ENCODE measurements at places on chromosomes 1 and 21.

- no peak for DNase-seq
Observed at GRCh38 chr1:220031287-220031686, 15.0 kb downstream of the EPRS1 start.

DNA sequence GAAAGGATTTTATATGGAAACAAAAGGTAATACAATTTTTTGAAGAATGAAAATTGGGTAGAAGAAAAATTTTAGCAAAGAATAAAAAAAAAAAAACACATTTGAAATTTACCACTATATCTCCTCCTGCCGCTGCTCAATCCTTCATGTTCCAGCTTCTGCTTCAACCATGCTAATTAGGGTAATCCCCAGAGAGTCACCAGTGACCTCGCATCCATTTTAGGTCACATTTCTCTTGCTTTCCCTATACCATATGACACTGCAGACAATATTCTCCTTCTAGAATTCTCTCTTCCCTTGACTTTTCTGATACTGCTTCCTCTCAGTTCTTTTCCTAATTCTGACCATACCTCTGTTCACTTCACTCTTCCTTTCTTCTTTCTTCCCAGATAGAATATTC, 237.1 kb downstream of the USH2A start:
- DNase-seq: no peak

DNA sequence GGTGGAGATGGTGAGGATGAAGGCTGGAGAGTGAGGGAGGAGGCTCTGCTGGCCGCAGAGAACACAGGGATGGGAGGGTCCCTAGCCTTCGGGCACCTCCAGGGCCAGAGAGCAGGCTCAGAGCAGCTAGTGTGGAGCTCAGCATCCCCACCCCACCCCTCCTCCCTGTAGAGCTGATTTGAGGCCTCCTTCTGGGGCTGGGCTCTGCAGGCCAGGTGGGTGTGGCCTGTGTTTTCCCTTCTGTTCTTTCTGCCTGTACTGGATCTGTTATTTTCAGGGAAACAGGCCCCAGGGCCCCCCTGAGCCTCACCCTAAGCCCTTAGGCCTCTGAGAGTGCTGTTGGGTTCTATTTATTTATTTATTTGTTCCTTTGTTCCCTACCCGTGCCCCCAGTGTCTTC, 44.8 kb downstream of the TMCC2 start:
- DNase-seq: no peak

- no peak for DNase-seq
Observed at GRCh38 chr1:155241841-155242264, 13.4 kb downstream of the ENTREP3 start.

DNA sequence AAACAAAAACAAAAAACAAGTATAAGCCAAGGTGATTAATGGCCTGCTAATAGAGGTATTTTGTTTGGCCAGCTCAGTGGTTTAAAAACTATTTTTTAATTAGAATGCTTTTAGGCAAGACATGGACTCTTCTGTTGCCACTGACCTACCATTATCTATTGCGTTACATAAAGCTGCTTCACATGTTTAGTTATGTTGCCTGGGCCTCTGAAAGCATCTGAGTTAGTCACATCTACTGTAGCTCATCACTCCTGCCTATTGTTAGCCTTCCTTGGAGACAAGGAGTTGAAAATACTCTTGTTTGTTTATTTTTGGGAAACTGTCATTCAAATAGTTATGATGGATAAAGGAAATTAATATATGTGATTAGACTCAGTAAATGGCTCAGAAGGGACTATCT, 14.3 kb downstream of the DNAJB4 start:
- DNase-seq: no peak

GRCh38 chr1:221991221-221991620, 249.3 kb upstream of the DUSP10 start:
- DNase-seq: no peak

- DNase-seq: no peak
Observed at GRCh38 chr21:38794978-38795377, 10.8 kb upstream of the ETS2 start.

GRCh38 chr1:173914366-173914871, 2.7 kb downstream of the SERPINC1 start:
- no peak for DNase-seq

GRCh38 chr1:76298399-76298798, 223.9 kb downstream of the ST6GALNAC3 start:
- DNase-seq: no peak

DNA sequence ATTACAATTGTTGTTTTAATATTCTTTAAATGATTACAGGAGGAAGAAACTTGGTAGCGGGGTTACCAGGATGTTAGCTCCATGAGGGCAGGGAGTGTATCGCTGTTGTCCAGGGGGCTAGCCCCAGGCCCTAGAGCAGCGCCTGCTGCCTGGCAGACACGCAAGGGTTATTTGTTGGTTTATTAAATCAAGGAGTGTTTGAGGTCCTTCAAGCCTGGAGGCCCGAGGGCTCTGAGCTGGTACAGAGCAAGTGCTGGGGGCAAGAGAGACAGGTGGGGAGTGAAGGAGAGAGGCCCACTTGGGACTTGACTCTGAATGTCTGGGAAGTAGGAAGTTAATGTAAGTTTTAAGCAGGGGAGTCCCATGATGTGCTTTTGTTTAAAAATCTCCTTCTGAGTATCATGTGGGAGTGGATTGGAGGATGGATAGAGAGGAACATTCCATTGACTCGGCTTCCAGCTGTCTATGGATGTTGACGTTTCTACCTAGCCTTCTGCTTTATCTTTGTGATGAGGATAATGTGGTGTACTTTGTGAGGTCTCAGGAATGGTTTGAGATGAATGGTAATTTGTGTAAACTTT, 8.7 kb downstream of the ITSN1 start:
- DNase-seq: no peak

DNA sequence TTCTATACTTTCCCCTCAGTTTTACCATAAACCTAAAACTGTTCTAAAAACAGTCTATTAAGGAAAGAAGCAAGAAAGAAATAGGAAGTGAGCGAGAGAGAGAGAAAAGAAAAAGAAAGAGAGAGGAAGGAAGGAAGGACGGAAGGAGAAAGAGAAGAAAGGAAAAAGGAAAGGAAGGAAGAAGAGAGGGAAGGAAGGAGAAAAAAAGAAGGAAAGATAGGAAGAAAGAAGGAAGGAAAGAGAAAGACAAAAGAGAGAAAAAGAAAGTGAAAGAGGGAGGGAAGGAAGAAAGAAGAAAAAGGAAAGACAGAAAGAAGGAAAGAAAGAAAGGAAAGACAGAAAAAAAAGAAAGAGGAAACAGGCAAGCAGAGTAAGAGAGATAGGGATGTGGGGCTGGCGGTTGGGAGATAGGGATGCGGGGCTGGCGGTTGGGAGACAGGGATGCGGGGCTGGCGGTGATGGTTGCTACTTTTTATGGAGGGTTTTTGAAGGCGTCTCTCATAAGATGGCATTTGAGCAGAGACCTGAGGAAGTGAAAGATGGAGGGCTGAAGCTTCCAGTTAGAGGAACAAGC, 70.4 kb upstream of the IRF2BP2 start:
- no peak for DNase-seq

DNA sequence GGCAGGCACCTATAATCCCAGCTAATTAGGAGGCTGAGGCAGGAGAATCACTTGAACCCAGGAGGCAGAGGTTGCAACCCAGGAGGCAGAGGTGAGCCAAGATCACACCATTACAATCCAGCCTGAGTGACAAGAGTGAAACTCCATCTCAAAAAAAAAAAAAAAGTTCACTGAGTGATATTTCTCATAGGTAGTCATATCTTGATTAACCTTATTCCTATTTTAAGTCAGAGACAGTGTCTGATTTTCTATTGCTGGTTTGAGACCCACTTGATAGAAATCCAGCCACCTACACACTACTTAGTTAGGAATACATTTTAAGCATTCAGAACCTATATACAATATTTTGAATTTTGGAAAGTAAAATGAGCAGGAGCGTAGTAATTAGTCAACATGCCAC, 357.4 kb upstream of the ADGRL2 start:
- DNase-seq: no peak

- DNase-seq: peak; percentile 3
Observed at GRCh38 chr1:181676269-181676668, 193.0 kb downstream of the CACNA1E start.

DNA sequence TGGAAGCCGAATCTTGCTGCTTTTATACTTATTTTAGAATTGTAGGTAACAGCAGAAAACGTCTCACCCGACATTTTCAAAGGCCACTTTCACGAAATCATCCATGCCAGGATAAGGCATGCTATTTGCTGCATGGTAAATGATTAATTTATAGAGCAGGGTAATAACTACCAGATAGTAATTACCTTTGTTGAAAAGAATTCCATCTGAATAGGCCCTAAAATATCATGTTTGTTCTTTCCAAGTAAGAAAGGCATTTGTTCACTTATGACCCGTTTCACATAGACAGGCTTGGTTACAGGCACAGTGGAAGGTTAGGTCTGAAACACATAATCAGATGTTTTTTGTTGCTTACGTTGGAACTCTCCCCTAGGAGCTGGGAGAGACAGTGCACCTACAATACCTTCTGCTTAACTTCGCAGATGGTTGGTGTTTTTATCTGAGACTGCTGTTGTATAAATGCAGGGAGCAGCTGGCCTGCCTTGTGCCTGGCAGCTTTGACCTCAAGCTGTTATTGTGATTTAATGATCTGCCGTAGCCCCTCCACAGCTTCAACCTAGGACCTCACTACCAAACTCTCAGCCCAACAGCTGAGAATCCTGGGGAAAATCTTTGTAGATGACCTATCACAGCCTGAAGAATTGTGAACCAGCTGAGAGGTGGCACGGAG, 1.6 kb downstream of the SLC44A3 start:
- no peak for DNase-seq

GRCh38 chr1:40945491-40945973, 34.0 kb upstream of the CTPS1 start:
- DNase-seq: no peak

GRCh38 chr1:210233495-210234328, 1.1 kb downstream of the SERTAD4 start:
- no peak for DNase-seq

DNA sequence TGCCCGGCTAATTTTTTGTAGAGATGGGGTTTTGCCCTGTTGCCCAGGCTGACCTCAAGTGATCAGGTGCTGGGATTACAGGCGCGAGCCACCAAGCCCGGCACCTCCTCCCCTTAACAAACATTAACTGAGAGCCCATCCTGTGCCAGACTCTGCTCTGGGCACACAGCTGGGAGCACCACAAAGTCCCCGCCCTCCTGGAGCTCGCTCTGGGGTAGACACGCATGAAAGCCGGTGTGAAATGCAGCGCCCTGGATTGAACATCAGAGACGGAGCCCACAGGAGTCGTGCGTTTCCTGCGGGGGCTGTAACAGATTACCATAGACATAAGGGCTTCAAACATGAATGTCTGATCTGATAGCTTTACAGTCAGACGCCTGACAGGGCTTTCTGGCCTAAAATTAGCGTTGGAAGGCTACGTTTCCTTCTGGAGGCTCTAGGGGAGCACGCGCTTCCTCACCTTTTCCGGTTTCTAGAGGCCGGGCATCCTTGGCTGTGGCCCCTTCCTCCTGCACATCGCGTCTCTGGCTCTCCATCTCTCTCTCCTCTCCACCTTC, 14.3 kb downstream of the SLC27A3 start:
- DNase-seq: no peak

DNA sequence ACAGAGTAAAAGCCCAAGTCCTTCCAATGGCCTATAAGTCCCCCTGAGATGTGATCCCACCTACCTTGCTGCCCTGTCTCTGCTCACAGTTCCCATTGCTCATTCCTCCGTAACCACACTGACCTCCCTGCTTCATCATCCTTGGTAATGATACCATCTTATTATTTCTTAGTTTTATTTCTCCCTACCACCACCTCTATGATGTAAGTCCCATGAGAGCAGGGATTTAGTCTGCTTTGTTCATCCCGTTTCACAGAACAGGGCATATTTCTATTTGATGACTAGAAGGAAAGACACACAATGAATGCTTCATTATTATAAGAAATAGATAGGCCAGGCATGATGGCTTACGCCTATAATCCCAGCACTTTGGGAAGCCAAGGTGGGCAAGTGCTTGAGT, 22.5 kb downstream of the NIBAN1 start:
- DNase-seq: no peak

DNA sequence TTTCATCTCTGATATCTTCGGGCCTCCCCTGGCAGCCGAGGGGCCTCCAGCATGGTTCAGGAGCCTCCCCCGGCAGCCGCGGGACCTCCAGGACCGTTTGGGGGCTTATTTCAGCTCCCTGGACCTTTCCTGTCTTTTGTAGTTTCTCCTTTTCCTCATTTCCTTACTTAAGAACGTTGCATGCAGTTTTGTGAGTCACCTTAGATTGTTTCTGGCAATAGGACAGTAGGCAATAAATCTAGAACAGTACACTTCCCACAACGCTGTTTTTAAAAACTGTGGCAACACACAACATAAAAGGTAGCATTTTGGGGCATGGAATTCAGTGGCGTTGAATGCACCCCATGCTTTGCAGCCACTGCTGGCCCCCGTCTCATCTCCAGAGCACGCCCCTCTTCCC, 24.4 kb downstream of the FAAP20 start:
- DNase-seq: no peak

DNA sequence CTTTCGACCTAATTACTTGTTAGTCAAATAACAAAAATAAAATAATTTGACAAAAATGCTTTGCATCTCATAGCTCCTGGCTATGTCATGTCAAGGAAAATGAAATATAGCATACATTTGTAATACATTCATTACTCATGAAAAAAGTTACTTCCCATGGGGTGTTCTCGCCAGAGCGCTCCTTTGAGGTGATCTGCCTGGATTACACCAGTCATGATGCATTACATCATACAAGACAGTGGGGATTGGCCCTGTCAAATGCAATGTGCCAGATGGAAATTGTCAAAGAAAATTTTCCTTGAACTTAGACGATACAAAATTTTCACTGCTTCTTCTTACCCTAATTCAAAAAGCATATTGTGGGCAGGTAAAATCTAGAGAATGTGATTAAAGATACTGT, 215.6 kb upstream of the B3GALT2 start:
- no peak for DNase-seq

DNA sequence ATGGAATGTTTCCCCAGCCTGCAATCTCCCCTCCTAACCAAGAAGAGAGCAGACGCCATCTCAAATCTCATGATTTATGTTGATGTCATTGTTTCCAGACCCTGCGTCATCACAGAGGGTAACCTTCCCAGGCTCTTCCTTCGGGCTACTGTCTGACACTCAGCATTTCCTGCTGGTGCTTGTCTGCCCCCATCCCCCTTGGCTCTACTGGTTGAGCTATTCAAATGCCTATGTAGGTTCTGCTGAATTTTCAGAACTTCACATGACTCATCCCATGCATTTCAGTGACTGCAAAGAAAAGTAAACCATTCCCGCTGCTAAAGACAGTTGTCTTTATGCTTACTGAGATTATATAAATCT, 24.8 kb upstream of the ITPKB start:
- no peak for DNase-seq

DNA sequence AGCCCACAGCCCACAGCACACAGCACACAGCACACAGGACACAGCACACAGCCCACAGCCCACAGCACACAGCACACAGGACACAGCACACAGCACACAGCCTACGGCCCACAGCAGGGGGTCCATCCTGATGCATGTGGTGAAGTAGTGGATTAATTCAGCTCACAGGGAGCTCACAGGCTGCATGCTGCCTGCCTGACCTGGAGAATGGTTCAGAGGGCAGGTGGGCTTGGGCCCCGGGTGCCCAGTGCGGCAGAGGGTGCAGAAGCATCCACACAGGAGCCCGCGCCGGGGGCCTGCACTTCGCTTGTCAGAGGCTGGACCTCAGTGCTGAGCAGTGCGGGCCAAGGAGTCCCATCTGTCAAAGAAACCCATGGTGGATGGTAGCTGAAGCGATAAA, 21.1 kb upstream of the AJAP1 start:
- no peak for DNase-seq

- no peak for DNase-seq
Observed at GRCh38 chr21:43266534-43266933, 97.7 kb downstream of the CRYAA start.
